ENCODE measurements at places on chromosomes 7 and 10.
A peak's percentile ranks its signal among the peaks of the same experiment; 100 is the strongest.

- no peak for DNase-seq
Measured at GRCh38 chr10:69498711-69499471, 47.6 kb downstream of the TSPAN15 start.

DNA sequence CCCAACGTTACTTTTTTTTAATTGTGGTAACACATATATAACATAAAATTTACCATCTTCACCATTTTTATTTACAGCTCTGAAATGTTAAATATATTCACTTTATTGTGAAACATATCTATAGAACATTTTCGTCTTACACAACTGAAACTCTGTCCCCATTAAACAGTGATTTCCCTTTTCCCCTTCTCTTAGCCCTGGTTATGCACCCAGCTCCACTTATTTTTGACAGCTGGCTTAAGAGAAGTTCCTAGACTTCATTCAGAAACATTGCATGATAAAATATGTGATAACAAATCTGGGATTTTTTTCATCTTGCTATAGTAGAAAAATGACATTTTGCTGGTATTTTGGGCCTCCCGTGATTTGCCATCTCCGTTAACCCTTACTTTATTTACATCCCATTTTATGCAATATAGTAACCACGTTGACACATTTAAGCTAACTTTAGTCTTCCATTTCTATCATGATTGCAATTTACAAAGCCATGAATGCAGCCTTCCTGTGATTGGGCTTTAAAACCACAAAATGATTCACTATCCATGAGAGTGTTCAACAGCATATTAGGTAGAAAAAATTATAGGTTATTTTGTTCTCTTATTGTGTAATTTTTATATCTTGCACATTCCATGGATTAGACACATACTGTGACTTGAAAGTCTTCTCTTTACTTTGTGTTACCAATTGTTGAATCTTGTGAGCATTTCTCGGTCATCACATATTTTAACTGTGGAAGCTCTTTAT lies 139.6 kb downstream of the SND1 start:
- DNase-seq = no peak

- no peak for DNase-seq
Measured at GRCh38 chr10:15146366-15146765, 22.1 kb downstream of the NMT2 start.

DNA sequence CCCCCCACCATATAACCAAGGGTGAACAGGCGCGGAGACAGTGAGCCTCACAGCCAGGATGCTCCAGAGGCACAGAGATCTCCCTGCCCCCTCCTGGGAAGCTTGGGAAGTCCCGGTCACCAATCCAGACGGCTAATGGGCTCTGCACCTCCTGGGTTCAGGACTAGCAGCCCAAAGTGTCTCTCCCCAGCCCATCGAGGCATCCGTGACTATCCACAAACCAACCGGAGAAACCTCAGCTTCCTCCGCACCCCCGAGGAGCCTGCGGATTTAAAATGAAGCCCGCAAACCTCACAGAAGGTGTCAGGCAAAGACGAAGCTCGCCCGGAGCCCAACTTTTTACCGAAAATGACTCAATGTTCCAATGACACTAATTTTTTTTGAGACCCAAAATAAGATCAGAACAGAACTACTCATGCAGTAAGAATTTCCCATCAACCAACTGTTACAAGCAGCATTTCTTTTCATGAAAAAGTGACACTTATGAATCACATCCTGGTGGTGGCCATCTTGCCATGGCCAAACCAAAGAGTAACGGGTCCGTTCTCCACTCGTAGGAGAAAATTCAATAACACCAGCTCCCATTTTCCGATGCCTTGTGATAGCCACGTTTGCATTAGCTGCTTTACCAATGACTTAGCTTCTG lies 6.0 kb downstream of the PDGFA start:
- DNase-seq = no peak

DNA sequence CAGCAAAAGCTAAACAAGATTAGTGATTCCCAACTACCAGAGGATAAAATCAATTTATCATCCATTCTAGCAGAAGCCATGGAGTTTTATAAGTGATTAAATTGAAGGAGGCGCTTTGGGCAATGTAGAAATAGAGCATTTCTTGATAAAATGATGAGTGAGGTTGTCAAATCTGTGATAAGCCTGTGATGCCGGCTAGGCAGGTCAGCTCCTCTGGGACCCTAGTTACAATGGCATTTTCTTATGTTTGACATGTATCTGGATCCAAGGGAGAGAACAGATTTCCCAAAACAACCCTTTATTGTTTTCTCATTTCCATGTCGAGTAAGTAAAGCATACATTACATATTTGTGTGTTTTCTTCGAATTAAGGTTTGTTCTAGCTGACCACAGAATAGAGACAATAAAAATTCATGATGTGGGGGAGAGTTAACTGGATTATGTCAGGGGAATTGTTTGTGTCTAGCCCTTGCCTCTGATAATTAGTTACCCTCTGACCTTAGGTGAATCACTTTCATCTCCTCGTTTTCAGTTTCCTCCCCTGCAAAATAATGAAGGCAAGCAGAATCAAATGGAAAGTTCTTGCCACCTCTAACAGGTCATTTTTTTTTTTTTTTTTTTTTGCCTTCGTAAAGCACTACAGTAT lies 378.5 kb downstream of the CNTNAP2 start:
- no peak for DNase-seq

DNA sequence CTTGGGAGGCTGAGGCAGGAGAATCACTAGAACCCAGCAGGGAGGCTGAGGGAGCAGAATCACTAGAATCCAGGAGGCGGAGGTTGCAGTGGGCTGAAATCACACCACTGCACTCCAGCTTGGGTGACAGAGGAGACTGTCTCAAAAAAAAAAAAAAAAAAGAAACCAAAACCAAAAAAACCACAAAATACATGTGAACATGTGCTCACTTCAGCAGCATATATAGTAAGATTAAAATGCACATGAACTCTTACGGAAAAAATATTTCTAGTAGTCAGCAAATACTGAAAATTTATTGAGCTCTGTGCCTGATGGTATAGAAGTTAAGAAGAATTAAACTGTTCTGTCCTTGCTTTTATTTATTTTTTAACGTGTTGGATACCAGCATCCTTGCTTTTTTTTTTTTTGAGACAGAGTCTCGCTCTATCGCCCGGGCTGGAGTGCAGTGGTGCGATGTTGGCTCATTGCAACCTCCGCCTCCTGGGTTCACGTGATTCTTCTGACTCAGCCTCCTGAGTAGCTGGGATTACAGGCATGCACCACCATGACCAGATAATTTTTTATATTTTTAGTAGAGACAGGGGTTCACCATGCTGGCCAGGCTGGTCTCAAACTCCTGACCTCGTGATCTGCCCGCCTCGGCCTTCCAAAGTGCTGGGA lies 9.6 kb upstream of the ZNF487 start:
- no peak for DNase-seq

- DNase-seq = no peak
Measured at GRCh38 chr7:152667958-152668357, 8.0 kb downstream of the XRCC2 start.

- DNase-seq = no peak
Measured at GRCh38 chr7:70710011-70710480, 421.9 kb upstream of the GALNT17 start.

DNA sequence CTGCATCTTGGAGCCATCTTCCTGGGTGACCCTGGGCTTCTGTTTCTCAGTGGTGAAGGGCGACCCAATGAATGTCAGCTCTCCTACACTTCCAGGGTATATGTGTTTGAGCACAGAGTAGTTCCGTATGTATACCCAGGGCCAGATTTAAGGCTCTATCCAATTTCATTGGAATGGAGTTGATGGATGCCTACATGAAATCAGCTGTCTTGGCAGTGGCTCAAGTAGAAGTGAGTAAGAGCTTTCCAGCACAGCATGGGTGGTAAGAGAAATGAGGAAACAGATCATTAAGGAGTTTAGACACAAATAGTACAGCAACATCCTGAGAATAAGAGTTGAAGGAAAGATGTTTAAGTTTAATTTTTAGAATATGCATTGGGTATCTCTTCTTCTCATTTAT lies 433.0 kb downstream of the PAXIP1 start:
- no peak for DNase-seq

- no peak for DNase-seq
Measured at GRCh38 chr7:23347682-23348180, 48.6 kb downstream of the MALSU1 start.

- no peak for DNase-seq
Measured at GRCh38 chr7:47622946-47623640, 41.2 kb upstream of the TNS3 start.

GRCh38 chr7:77823787-77824186 lies 25.2 kb downstream of the PHTF2 start:
- DNase-seq = no peak

GRCh38 chr10:106712988-106713387 lies 451.5 kb downstream of the SORCS1 start:
- DNase-seq = no peak

DNA sequence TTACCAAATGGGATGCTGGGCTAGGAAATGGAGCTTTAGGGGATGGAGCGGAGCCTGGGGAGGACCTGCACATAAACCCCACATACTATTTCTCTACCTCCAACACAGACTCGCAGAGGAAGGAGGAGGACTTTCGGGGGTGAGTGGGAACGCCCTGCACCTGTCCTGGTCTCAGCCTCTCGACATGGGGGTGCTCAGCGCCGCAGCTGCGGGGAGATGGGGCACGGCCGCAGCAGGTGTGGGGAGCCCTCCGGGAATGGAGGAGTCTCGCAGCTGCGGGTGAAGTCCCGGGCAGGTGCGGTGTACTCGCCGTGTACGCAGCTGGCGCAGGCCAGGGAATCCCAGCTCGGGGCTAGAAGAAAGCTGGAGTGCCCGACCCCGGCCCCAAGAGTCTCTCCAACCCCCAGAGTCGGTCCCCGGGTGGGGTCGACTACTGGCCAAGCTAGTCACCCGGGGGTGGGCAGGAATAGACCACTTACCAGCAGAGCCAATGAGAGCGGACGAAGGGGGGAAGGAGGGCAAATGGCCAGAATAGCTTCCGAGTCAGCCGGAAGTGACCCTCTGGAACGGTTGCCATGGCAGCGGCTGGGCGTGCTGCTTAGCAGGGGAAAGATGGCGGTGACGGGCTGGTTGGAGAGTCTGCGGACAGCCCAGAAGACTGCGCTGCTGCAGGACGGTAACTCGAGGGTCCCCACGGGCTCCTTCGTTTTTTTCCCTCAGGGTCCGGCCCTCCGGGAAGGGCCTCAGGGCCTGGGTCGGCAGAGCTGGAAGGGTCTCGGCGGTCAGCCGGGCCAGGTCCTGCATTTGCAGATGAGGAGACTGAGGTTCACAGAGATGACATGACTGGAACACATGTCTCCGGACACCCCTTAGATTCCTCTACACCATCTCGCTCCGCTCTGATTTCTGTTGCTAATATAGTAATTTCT lies at the start of the genes DPCD and POLL:
TSS of gene DPCD (plus strand) at position 597 of the 929 bp plus-strand sequence. CDS start at position 613, 16 bp downstream.
TSS of gene POLL (minus strand) at position 533 of the 929 bp plus-strand sequence. CDS start 897 bp downstream, outside the sequence.
- peak; percentile 90 for DNase-seq

DNA sequence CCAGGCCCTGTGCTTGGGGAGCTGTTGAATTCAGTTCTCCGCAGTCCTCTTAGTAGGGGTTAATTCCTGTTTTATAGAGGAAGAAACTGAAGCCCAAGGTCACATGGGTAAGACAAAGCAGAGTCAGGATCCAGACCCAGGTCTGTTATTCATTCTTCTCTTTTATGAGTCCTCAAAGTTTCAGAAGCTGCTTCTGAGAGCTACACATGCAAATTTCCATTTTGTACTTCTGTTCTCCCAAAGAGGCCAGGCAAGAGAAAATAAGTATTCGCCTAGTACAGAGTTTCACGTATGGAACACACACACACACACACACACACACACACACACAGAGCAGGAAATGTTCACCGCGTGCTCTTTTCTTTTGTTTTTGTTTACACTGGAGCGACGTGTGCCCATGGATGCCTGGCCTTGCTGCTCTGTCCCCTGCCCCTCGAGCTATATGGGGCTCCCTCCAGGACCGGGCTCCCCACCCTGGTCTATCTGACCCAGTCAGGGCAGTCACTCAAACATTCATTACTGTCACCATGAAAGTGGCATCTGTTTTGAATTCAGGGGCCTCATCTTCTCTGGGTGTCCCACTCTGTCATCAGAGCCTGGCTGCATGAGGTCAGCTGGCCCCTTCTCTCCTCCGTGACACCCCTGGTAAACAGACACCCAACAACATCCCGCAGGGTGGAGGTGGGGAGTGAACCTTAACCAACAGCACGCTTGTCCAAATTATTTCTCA lies 84.4 kb downstream of the TNS3 start:
- no peak for DNase-seq

GRCh38 chr10:27564398-27564797 lies 60.3 kb downstream of the RAB18 start:
- DNase-seq = no peak

- no peak for DNase-seq
Measured at GRCh38 chr7:156386097-156386496, 254.5 kb upstream of the RNF32 start.

DNA sequence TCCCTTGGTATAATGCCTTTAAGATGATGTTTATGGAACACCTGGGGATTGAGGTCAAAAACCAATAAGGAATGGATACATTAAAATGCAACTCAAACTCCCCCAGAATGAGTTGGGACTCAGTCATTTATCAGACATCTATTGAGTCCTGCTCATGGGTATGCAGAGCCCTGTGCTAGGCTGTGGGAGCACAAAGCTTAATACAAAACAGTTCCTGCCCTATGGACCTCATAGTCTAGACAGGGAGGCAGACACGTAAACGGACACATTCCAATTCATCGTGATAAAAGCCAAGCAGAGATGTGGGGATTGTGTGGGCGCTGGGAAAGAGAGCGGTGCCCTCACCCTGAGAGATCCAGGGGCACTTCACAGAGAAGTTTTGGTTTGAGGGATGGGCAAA lies 181.7 kb downstream of the PTEN start:
- DNase-seq = no peak

GRCh38 chr10:20466731-20467130 lies 430.4 kb downstream of the NEBL start:
- DNase-seq = no peak

DNA sequence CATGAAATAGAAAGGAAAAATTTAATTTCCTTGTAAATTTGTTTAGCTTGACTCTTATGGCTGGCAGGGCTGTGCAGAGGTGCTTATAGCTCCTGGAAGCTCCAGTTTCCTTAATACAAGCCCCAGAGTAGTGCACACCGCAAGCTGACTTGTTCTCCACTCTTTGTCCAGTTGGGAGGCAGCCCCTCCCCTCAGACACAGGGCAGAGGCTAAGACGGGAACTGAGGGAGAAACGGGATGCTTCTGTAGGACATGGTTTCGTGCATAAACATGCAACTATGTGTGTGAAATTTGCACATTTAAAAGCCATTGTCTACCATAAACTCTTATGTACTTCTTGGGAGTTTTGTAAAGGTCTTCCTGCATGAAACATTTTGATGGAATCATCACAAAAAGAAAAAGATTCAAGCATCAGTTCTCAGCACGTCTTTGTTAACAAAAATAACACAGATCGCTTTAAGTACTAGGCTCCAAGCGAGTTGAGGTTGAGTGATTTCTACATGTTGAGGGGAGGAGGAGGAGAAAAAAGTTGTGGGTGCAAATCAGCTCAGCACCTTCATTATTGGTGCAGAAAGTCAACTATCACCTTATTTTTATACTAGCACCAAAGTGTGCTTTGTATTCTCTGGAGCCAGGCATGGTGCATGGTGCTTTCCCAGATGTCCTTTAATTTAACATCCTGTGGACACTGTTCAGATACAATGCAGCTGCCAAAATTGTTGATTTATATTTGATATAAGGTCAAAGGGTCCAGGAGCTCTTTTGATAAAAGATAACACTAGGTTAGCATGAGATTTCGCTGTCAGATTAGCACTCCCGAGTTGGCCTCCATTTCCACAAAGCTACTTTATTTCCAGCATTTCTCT lies 124.5 kb downstream of the CHN2 start:
- DNase-seq = no peak

Measured in stimulated activated CD8-positive, alpha-beta memory T cell treated with anti-CD3 and anti-CD28 coated beads, Interleukin-4, amount 100 ng/mL, for 1 hour (primary cell).